Lung (tissue), 17 donors: ENCODE measurements at places on chromosomes 7 and 10.

DNA sequence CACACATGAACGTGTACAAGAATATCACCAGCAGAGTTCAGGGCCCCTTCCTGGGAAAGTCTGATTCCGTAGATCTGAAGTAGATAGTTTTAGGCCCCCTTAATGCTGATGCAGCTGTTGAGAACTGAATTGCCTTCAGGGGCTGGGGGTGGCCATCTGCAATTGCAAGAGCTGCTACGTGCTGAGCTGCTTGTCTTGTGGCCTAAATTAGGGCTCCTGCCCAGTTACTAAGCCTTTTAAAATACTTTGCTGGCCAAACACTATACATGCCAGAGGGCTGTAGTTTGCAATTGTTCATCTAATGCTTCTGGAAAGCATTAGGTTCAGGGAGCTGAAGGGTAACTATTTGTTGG, 71.7 kb downstream of the TMEM178B start:
- no peak for DNase-seq
- no peaks in the 10 kb centered on the region for H3K4me1 ChIP-seq
- H3K27me3 ChIP-seq = no peaks in the 10 kb centered on the region
- no peak overlapping the region for H3K27ac ChIP-seq

GRCh38 chr10:11176746-11177145, 159.1 kb downstream of the CELF2 start:
- H3K27me3 ChIP-seq = no peaks in the 10 kb centered on the region
- peak overlapping the region; percentile 13 for H3K27ac ChIP-seq
- H3K4me3 ChIP-seq = no peak overlapping the region

- DNase-seq = peak; percentile 91
- peaks cover 8% of the 10 kb centered on the region for H3K4me1 ChIP-seq
- H3K4me3 ChIP-seq = no peak overlapping the region
- H3K27me3 ChIP-seq = no peaks in the 10 kb centered on the region
- H3K36me3 ChIP-seq = no peaks in the 10 kb centered on the region
- no peak overlapping the region for H3K27ac ChIP-seq
Measured at GRCh38 chr7:116782177-116782711, 80.1 kb upstream of the CAPZA2 start.

DNA sequence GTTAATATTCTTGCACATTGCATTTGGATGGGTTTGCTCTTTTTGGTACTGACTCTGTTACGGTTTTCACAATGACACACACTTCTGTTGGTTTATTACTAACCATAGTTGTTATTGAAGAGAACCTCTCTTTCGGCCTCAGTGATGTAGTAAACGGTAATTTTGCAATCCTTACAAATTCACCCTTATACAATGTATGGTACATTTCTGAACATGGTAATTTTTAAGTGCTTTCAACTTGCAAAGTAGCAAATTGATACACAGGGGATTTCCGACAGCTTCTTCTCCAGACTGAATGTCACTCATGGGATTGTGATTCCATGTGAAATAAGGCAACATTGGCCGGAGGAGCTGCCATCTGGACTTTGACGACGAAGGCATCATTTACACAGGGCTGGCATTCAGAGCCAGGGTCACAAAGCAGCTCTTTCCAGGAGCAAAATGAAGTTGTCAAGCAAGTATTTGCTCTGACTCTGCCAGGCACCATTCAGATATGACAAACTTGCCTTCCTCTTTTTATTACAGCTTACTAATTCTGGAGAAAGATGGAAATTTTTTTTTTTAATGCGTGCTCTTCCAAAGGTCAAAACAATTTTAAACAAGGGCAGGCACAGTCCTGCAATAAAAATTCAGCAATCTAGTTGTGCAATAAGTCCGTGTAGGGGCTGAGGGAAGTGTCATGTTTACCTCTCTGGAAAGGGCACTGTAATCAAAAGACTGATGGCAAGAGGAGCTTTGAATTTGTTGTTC, 711.5 kb upstream of the C7orf33 start:
- no peak overlapping the region for H3K27ac ChIP-seq
- peaks cover 8% of the 10 kb centered on the region for H3K4me1 ChIP-seq
- no peak overlapping the region for H3K4me3 ChIP-seq
- H3K36me3 ChIP-seq = no peaks in the 10 kb centered on the region
- peak; percentile 18 for DNase-seq

DNA sequence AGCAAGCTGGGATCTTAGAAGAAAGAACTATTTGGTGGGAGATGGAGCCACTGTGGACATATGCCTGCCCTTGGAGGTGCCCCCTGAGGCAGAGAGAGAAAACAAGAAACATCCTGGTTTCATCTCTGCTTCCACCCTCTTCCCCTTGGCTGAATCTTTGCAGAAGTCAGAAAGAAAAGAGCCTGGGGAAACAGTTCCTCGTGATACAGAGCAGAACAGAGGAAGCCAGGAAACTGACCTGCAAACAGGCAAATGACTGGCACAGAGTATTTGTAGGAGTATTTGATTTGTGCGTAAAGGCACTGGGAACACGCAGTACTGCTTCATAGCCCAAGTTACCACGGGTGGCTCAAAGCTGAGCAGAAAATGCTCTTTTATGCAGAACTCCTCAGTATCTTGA, 7.0 kb upstream of the KEL start:
- DNase-seq = no peak
- no peaks in the 10 kb centered on the region for H3K36me3 ChIP-seq
- H3K27me3 ChIP-seq = no peaks in the 10 kb centered on the region
- H3K27ac ChIP-seq = no peak overlapping the region
- no peak overlapping the region for H3K4me3 ChIP-seq
- no peaks in the 10 kb centered on the region for H3K4me1 ChIP-seq

- H3K27me3 ChIP-seq = no peaks in the 10 kb centered on the region
- H3K4me1 ChIP-seq = no peaks in the 10 kb centered on the region
- DNase-seq = no peak
Measured at GRCh38 chr10:73857446-73857845, 16.9 kb downstream of the CAMK2G start.

- H3K27me3 ChIP-seq = no peaks in the 10 kb centered on the region
- H3K36me3 ChIP-seq = no peaks in the 10 kb centered on the region
- no peaks in the 10 kb centered on the region for H3K4me1 ChIP-seq
Measured at GRCh38 chr7:29424984-29425309, 138.7 kb upstream of the PRR15 start.

DNA sequence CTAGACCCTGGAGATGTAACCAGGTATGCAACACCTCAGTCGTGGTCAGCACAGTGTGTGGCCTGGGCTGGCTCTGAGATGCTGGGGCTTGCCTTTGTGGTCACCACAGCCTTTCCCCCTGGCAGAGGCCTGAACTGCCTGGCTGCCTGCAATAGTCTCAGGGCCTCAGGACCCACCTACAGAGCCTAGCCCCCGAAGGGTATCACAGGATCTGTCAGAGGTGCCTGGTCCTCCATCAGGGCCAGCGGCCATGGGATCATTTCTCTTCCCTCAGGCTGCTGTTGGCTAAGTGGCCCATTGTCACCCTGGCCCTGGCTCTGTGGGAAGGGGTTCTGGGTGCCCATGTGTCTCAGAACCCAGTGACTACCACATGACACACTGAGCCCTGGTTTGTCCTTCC, 141.6 kb downstream of the CYP26A1 start:
- peaks cover 4% of the 10 kb centered on the region for H3K4me1 ChIP-seq
- H3K36me3 ChIP-seq = no peaks in the 10 kb centered on the region
- DNase-seq = no peak
- no peak overlapping the region for H3K27ac ChIP-seq
- H3K4me3 ChIP-seq = no peak overlapping the region

DNA sequence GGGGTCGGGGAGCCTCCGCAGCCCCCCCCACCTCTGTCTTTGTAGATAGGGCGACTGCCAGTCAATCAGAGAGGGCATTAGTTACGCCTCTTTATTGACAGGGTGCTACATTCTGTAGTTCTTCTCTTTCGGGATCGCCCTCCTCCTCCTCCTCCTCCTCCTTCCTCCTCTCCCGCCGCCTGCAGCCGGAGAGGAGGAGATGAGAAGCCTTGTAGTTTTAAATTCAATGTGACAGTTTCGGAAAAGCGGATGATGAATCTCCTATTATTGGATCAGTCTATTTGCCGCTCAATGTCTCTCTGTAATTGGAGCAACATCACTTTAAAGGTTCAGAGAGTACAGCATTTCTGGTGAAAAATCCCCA, 587 bp upstream of the UNCX start:
- H3K4me1 ChIP-seq = no peaks in the 10 kb centered on the region
- H3K27me3 ChIP-seq = peaks cover 44% of the 10 kb centered on the region
- DNase-seq = no peak
- no peak overlapping the region for H3K27ac ChIP-seq

- no peak for DNase-seq
- no peaks in the 10 kb centered on the region for H3K27me3 ChIP-seq
- H3K4me3 ChIP-seq = no peak overlapping the region
- H3K4me1 ChIP-seq = peaks cover 4% of the 10 kb centered on the region
- H3K27ac ChIP-seq = no peak overlapping the region
- no peaks in the 10 kb centered on the region for H3K36me3 ChIP-seq
Measured at GRCh38 chr7:6246251-6246917, 26.0 kb downstream of the CYTH3 start.

- DNase-seq = no peak
- no peak overlapping the region for H3K27ac ChIP-seq
- H3K36me3 ChIP-seq = peaks cover 12% of the 10 kb centered on the region
- H3K4me3 ChIP-seq = no peak overlapping the region
Measured at GRCh38 chr10:103889121-103889720, 28.8 kb downstream of the STN1 start.

GRCh38 chr10:102396730-102397151, 1.2 kb downstream of the NFKB2 start:
- no peaks in the 10 kb centered on the region for H3K27me3 ChIP-seq
- no peak overlapping the region for H3K4me3 ChIP-seq
- H3K27ac ChIP-seq = no peak overlapping the region
- DNase-seq = peak; percentile 9
- H3K36me3 ChIP-seq = peaks cover 24% of the 10 kb centered on the region

- peak; percentile 49 for DNase-seq
- peaks cover 7% of the 10 kb centered on the region for H3K4me1 ChIP-seq
- no peaks in the 10 kb centered on the region for H3K27me3 ChIP-seq
- no peak overlapping the region for H3K4me3 ChIP-seq
- no peaks in the 10 kb centered on the region for H3K36me3 ChIP-seq
Measured at GRCh38 chr7:71739520-71740173, 607.7 kb downstream of the GALNT17 start.

DNA sequence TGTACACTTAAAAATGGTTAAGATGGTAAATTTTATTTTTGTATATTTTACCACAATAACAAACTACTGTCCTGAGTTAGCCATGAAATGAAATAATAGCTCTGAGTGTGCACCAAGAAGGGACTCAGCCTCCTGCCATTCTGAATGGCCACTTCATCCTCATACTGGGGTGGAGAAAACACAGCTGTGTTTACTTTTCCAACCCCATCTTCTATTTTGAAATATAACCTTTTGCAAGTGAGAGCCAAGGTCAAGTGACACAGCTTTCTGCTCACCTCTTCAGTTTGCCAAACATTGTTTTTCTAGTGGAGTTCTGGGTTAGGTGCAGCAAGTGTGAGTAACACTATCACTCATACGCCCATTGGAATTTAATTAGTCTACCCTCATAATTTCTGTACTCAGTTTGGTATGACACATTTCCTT, 107.4 kb upstream of the GLCCI1 start:
- no peak overlapping the region for H3K27ac ChIP-seq
- H3K27me3 ChIP-seq = no peaks in the 10 kb centered on the region
- H3K4me3 ChIP-seq = no peak overlapping the region

- no peak for DNase-seq
- H3K27ac ChIP-seq = no peak overlapping the region
- H3K4me1 ChIP-seq = no peaks in the 10 kb centered on the region
- H3K36me3 ChIP-seq = peaks cover 7% of the 10 kb centered on the region
- H3K4me3 ChIP-seq = no peak overlapping the region
Measured at GRCh38 chr7:17854261-17855047, 85.8 kb downstream of the SNX13 start.

- H3K36me3 ChIP-seq = peaks cover 37% of the 10 kb centered on the region
- DNase-seq = no peak
- H3K4me3 ChIP-seq = no peak overlapping the region
- no peak overlapping the region for H3K27ac ChIP-seq
- no peaks in the 10 kb centered on the region for H3K4me1 ChIP-seq
Measured at GRCh38 chr10:70096016-70096704, 36.5 kb downstream of the AIFM2 start.

- no peaks in the 10 kb centered on the region for H3K27me3 ChIP-seq
- H3K27ac ChIP-seq = no peak overlapping the region
- peaks cover 32% of the 10 kb centered on the region for H3K4me1 ChIP-seq
- H3K36me3 ChIP-seq = no peaks in the 10 kb centered on the region
- no peak overlapping the region for H3K4me3 ChIP-seq
Measured at GRCh38 chr10:43596546-43596945, 9.7 kb upstream of the ZNF485 start.

DNA sequence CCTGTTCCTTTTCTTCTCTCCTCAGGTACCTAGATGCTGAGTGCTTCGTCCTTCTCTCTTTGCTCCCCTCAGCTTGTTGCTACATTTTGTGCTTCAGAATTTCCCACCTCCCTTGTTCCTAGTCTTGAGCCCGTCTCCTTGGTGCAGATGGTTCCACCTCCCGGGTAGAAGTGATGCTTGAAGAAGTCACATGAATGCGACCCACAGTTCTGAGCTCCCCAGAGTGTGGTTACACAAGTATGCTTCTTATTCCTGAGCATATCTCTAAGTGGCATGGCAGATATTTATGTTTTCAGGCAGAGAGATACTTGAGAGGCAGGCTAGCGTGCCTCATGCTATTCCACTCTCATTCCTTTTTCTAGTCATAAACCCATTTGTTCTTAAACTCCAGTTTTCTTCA, 34.0 kb downstream of the INPP5F start:
- no peak overlapping the region for H3K4me3 ChIP-seq
- H3K4me1 ChIP-seq = no peaks in the 10 kb centered on the region
- no peaks in the 10 kb centered on the region for H3K27me3 ChIP-seq
- DNase-seq = no peak
- peak overlapping the region; percentile 37 for H3K27ac ChIP-seq

DNA sequence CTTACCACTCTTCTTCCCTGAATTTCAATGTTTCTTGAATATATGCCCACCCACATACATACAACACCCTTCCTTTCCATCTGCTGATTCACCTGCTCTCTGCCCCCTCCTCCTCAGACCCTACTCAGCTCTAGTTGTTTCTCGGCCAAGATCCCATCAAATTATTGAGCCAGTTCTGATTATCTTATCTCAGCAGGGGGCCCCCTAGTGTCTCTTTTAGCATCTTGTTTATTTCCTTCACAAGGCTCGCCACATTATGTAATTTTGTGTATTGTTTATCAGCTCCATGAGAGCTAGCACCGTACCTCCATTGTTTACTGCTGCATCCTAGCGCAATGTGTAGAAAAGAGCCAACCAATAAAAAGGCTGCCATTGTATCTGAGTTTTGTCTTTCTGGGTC, 71.9 kb downstream of the FAM13C start:
- H3K36me3 ChIP-seq = no peaks in the 10 kb centered on the region
- H3K27ac ChIP-seq = no peak overlapping the region
- no peak overlapping the region for H3K4me3 ChIP-seq
- H3K4me1 ChIP-seq = no peaks in the 10 kb centered on the region
- no peak for DNase-seq

GRCh38 chr10:130498042-130498441, 361.9 kb downstream of the GLRX3 start:
- H3K27ac ChIP-seq = no peak overlapping the region
- no peaks in the 10 kb centered on the region for H3K36me3 ChIP-seq

- DNase-seq = no peak
- H3K4me1 ChIP-seq = peaks cover 9% of the 10 kb centered on the region
- H3K27me3 ChIP-seq = no peaks in the 10 kb centered on the region
- H3K4me3 ChIP-seq = no peak overlapping the region
- H3K27ac ChIP-seq = no peak overlapping the region
Measured at GRCh38 chr7:115009139-115009538, 87.2 kb downstream of the MDFIC start.
